Activated T-cell treated with anti-CD3 and anti-CD28 coated beads, Interleukin-2, amount 50 U/mL, for 72 hours (primary cell): ENCODE measurements at places on chromosomes 5 and 9. TPM values are rescaled to one million over a fixed set of nuclear protein-coding genes. Genes with fewer than 3 reads are reported as not detected.

PCDHB6 gene
- total RNA-seq = not detected

DNA sequence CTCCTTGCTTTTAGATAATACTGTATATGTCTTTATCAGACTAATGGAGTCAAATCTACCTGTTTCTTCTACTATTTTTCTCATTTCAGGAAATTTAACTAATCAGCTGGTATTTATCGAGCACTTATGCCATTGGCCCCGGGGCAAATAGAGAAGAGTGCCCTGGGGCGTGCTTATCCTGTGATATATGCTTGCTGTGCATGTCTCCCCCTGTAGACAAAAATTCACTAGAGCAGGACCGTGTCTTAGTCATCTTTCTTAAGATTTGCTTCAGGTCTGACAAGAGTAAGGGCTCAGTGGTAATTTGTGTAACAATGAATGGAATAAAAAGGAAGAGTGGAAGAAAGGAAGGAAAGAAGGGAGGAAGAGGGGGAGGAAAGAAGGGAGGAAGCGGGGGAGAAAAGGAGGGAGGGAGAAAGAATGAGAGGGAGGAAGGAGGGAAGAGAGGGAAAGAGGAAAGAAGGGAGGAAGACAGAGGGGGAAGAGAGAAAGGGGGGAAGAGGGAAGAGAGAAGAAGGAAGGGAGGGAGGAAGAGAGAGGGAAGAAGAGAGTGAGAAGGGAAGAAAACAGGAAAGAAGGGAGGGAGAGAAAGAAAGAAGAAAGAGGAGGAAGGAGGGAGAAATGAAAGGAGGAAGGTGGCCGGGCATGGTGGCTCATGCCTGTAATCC is 295.7 kb upstream of the PANK3 start:
- DNase-seq = no peak

DNA sequence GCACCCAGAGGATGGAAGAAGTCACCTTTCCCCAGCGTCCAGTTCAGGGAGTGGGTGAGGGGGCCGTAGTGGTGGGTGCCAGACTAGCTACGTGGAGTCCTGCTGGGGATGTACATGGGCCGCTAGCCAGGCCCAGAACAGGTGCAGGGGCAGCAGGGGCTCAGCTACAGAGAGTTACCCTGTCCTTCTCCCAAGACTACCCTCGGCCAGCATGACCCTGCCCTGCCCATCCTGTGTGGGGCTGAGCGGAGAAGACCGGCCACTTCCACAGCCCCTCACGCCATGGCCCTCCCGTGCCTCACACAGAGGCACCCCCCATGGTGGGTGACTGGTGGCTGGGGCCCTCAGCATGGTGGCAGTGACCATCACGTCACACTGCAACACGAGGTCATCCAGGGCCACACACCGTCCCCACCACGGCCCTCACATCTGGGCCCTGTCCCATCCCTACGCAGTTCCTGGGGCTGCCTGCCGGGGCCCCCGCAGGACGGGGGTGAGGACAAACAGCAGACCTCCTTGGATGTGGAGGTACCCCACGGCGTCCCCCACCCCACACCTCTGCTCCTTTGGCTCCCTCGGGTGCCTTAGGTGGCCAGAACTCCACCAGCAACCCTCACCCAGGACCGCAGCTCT is 977 bp upstream of the DPP7 start:
- DNase-seq = no peak

- no peak for DNase-seq
Measured at GRCh38 chr5:176806137-176806536, 4.2 kb upstream of the UNC5A start.

- DNase-seq = no peak
Measured at GRCh38 chr5:150116667-150117400, 30.5 kb upstream of the CSF1R start.

DNA sequence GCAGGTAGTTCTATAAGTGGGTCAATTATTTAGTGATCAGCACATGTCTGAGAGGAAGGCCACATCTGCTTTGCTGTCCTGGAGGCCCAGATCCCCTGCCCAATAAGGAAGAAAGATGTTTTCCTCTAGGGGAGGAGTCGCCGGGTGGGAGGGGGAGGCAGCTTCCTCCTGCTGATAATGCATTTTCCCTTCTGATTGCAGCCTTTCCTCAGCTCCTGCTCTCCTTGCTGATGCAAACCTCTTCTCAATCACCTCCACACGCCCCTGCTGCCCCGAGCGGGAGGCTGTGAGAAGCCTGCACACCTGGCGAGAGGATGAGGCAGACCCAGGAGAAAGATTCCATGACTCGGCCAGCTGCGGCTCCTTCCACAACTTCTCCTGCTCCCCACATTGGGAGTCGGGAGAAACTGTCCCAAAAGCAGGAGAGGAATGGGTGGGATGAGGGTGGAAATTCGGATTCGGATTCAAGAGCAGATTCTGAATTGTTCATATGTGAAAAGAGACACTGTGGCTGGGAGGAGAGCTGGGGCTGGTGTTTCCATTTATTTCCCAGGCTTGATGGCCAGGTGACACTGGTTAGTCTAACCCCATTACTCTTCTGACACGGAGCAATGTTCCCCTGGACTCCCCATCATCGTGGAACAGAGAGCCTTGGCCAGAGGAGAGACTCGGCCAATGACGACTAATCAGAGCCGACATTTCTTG is 6.8 kb upstream of the NTNG2 start:
- DNase-seq = no peak

GRCh38 chr9:32426278-32426939 is 42.0 kb downstream of the ACO1 start:
- DNase-seq = no peak

DNA sequence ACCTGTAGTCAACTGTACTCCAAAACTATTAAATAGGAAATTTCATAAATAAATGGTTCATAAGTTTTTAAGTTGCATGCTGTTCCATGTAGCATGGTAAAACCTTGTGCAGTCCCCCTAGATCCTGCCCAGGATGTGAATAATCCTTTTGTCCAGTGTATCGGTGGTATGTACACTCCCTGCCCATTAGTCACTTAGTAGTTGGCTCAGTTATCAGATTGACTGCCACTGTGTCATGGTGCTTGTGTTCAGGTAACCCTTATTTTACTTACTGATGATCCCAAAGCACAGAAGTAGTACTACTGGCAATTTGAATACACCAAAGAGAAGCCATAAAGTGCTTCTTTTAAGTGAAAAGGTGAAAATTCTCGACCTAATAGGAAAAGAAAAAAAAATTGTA is 134.2 kb downstream of the RNF180 start:
- DNase-seq = no peak

- peak; percentile 1 for DNase-seq
Measured at GRCh38 chr9:99660191-99660636, 161.5 kb upstream of the NR4A3 start.

NR6A1 gene
- total RNA-seq = 2.9 TPM

ERCC8 gene
- 10.4 TPM for total RNA-seq

HIGD2A gene
- total RNA-seq = 109 TPM

- no peak for DNase-seq
Measured at GRCh38 chr5:129500101-129500500, 40.0 kb downstream of the ADAMTS19 start.

CRHBP gene
- total RNA-seq = 0.67 TPM

SHOC1 gene
- total RNA-seq = not detected

- DNase-seq = no peak
Measured at GRCh38 chr5:14036947-14037346, 92.5 kb upstream of the DNAH5 start.

DNA sequence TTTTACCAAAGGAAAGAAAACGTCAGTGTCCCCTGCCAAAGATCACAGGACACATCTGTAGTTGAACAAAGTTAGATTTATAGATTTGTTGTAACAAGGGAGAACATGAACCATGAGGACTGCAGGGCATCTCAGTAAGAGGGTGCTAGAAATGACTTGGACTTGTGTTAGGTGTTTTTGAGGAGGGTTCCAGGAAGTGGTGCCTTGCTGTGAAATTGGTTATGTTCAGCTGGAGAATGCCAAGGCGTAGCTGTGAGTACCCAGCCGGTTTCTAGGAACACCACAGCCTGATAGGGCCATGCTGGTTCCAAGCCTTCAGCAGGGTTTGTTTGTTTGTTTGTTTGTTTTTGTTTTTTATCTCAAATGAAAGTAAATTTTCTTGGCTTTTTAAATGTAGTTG is 5.3 kb downstream of the SPEF2 start:
- peak; percentile 19 for DNase-seq

GRCh38 chr9:3511551-3511950 is 14.2 kb downstream of the RFX3 start:
- no peak for DNase-seq

SLC44A1 gene
- 11.8 TPM for total RNA-seq
